ENCODE measurements at places on chromosomes 11 and 22.

DNA sequence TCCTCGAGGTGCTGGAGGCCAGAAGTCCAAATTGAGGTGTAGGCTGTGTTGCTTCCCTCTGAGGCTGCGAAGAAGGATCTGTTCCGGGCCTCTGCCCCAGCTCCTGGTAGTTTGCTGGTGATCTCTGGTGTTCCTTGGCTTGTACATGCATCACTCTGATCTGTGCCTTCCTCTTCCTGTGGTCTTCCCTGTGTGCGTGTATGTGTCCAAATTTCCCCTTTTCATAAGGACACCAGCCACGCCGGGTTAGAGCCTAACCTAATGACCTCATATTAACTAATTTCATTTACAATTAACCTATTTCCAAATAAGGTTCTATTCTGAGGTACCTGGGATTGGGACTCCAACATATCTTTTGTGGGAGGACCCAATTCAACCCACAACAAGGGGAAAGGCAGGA is 21.5 kb downstream of the RIBC2 start:
- no peak for DNase-seq

DNA sequence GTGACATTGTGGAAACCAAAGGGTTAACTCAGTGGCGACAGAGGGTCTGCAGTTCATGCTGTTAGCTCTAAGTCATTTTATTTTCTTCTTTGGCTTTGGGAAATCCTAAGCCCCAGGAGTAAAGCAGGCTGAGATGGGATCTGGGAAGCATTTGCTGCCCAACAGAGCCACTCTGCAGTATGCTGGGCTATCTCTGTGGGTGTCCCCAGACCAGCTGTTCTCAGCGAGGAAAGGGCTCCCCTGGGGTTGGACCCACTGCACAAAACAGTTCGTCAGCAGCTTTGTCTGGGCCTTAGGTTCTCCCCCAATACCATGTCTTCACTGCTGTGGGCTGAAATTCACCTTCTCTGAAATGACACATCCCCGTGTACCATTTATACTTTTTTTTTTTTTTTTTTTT is 34.0 kb downstream of the KREMEN1 start:
- DNase-seq: no peak

DNA sequence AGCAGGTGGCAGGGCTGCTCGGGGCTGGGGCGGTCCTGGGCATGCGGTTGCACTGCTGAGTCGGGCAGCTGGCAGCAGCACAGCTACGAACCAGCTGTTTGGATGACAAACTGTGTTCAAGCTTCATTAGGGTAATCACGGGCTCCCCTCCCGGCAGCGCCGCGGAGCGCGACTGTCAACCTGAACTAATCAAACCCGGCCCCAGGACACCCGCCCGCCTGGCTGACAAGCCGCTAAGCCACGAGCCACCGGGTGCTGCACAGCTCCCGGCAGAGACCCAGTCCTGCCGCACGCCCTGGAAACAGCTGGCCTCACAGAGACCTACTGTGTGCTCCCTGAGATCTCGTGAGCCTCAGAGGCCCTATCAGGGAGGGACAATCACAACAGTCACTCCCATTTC is 60.6 kb upstream of the TCF20 start:
- DNase-seq: no peak

DNA sequence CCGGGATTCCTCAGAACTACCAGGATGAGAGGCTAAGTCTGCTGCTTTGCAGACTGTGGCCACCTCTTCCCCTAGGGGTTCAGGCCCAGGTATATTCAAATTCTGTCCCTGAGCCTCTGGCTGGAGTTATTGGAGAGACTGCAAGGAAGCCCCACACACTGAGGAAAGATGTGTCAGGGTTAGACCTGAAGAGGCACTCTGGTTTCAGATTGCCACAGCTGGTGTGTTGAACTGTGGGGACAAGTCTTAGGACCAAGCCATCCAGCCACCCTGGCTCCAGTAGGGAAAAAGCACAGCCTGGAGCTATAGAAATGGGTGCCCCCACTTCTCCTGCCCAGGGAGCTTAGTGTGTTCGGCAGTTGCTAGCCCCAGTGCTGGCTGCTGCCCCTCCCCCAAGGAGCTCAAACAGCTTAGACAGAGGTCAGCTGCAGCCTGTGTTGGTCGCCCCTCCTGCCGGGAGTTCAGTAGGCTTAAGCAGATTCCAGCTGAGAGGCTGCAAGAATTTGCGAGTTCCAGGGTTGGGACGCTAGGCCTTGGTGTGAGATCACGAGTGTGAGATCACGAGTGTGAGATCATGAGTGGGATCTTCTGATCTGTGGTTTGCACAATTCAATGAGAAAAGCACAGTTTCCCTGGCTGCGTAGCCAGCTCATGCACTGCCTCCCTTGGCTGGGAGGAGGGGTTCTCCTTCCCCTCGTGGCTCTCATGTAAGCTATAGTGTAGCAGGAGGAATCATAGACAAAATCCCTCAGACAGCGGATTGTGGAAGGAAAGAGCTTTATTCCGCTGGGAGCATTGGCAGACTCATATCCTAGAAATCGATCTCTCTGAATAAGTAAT is 552.1 kb upstream of the CHORDC1 start:
- no peak for DNase-seq

DNA sequence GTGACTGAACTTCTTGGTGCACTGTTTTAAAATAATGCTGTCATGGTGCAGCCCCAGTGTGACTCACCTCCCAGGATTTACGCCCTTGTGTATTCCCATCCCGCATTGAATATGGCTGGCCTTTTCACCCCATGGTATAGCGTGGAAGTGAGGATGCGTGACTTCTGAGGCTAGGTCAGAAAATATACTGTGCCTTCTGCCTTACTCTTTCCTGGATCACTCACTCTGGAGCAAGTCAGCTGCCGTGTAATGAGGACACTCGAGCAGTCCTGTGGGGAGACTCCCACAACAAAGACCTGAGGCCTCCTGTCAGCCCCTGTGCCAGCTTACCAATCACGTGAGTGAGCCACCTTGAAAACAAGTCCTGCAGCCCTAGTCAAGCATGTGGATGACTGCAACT is 471.9 kb upstream of the KIRREL3 start:
- no peak for DNase-seq

DNA sequence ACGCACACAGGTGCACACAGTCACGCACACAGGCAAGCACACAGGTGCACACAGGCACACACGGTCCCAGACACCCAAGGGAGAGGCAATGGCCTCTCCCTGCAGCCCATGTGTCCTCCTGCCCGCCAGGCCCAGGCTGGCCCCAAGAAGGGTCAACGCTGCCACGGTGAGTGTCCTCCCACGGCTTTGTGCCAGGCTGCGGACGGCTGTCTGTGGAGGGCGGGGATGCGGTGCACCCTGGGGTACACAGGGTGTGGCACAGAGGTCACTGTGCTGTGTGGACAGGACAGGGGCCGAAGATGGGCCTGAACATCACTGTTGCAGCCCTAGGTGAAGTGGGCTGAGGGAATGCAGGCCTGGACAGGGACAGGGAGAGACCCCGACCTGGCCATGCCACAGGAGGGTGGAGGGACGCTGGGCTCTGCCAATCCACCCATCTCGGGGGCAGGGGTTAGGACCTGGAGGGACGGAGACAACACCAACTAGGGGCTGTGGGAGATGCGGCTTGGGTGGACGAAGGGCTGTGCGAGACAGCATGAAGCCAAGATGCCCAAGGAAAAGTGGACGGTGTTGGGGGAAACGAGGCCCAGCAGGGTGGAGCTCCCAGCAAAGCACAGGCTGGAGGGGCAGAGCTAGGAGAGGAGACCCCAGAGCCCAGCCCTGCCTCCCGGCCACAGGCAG is 523.8 kb downstream of the BRD1 start:
- DNase-seq: no peak

- peak; percentile 39 for DNase-seq
Observed at GRCh38 chr11:4125141-4125540, 30.5 kb downstream of the RRM1 start.

GRCh38 chr11:125173027-125173426 is 8.5 kb downstream of the PKNOX2 start:
- no peak for DNase-seq

GRCh38 chr22:29079218-29079901 is 6.5 kb downstream of the KREMEN1 start:
- no peak for DNase-seq

- no peak for DNase-seq
Observed at GRCh38 chr11:129694538-129694937, 121.1 kb upstream of the TMEM45B start.

DNA sequence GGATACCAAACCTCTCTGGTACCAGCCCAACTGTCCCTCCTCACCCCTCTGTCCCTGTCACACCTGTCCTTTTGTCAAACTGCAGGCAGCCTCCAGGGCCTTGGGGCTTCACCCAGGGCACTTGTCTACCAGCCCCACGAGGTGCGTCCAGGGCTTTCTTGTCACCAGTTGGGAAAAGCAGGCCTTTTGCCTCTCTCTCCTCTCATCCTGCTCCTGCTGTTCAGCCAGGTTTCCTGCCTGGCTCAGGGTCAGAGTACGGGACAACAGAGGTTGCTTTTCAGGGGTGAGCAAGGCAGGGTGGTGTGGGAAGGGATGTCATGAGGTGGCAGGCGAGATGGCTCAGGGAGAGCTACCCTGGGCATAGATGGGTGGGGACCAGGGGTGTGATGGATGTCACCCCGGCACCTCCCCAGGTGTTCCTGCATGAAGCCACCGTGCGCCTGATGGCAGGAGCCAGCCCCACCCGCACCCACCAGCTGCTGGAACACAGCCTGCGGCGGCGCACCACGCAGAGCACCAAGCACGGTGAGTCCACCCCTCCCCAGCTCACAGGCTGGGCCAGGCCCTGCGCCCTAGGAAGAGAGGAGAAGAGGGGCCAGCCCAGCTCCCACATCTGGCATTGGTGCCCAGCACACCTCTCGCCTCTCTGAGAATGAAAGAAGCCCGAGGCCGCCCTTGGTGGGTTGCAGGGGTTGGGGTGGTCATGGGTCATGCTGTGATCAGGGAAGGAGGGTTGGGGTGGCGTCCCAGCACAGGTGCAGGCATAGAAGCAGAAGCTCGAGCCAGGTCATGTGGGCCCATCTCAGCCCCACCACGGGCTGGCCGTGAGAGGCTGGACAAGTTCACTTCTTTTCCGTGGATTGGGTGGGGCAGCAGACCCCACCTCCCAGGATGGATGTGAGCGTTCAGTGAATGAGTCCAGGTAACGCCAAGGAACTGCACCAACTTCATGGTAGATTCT is 10.1 kb downstream of the SHISA8 start:
- DNase-seq: no peak

Measured in fibroblast of skin of back (primary cell).